ENCODE measurements at places on chromosomes 4 and X.

DNA sequence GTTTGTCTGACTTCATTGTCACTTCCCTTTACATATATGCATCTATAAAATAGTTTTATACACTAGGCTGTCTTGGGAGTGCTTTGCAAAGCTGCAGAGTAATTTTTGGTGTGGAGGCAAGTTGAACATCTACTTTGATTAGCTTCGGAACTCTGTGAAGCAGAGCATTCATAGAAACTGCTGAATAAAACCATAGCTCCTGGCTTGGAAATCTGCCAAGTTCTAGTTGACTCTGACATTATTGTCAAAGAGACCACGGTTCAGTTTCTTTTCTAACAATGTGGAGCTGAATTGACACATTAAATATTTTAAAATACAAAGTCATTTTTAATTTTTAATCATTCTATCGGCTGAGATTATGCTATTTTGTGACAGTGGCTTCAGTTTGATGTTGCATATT, 335.0 kb downstream of the BMPR1B start:
- no peak for DNase-seq

- no peak for DNase-seq
These were observed 17.5 kb downstream of the STX18 start for GRCh38 chr4:4524364-4524763.

DNA sequence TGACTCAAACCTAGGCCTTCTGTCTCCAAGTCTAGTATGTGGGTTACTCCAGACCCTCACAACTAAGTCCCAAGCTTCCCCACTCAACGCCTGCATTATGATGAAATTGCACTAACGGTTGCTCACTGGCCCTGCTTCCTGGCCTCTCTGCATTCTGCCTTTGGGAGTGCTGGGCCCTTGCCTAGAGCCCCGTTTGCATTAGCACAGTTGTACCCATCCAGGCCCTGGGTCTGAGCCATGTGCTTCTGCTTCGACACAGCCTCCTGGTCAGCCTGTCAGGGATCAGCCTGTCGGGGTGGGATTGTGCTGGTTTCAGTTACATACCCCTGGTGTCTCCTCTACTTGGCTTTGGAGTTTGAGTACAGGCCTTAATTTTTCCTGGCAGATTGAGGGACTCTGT, 58.4 kb downstream of the DCUN1D4 start:
- no peak for DNase-seq

DNA sequence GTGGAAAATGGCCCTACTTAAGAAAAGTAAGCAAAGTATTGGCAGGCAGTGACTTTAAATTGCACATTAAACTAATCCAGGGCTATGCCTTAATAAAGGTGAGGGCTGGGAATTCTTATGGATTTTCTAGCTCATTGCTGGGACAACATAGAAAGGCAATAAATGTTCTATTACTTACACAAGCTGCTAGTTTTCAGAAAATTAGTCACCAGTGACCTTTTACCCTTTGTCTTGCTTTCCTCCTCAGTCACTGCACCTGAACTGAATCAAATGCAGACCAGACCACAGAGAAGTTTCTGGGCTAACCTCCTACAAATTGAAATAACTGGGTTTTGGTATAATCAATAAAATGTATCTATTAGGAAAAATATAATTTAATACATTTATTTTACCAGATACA, 694.4 kb upstream of the FAM241A start:
- no peak for DNase-seq

GRCh38 chrX:51760657-51761056, 17.4 kb downstream of the GSPT2 start:
- DNase-seq, result no peak
